B cell (primary cell): ENCODE measurements at places on chromosomes 1 and 21.

- DNase-seq = peak; percentile 20
Measured at GRCh38 chr1:107934578-107934977, 30.4 kb downstream of the VAV3 start.

DNA sequence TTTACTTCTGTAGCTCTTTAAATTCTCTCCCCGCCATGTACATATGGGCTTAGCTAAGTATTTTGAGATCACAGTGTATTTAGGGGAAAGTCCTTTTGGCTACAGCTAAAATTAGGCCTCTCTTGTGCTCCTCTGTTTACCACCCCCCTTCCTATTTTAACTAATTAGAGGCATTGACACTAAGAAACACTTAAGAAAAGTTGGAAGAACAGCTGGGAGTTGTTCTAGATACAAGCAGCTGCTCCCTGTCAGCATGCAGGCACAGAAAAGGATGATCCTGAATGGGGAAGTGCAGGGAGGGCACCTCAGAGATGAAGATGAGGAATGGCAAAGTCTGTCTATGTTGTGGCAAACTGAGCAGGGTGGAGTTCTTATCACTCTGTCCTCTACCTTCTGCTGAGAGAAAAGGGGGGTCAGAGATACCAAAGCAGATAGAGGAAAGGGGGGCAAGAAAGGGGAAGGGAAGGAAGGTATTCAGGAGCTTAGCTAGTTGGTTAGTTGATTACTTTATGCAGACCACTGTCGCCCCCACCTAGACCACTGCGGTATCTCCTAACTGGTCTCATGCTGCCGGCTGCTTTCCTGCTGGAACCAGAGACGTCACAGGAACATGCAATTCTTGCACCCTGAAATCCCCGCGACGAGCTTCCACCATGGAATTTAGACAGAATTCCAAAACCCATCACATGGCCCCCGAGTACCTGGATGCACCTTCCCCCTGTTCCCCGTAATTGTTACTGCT is 82.4 kb upstream of the HOOK1 start:
- DNase-seq = no peak

- peak; percentile 85 for DNase-seq
Measured at GRCh38 chr1:27161594-27161993, 6.7 kb upstream of the SLC9A1 start.

DNA sequence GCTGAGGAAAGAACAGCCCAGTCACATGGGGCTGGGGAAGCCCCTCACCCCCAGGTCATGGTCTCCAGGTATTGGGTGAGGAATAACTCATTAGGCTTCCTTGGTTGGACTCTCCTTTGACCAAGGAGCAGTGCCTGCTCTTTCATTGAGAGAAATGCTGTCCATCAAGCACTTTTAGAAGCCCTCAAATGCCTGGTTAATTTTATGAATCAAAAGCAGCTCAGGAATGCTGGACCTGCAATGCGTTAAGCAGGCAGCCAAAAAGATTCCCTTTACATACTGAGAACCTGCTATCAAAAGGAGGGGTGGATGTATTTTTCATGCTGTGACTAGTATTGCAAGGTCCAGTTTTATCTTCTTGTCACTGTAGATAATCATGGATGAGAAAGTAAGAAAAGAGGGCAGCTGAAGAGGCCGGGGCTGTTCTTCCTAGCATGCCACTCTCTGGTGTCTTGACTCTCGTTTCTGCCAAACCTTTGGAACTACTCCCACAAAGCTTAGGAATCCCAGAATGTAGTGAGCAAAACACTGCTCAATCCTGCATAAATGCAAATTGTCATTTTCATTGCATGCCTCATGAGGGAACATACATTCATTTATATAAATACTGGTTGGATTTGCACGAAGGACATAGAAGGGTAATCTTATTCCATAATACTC is 2.1 kb upstream of the CD58 start:
- DNase-seq = no peak

GRCh38 chr1:229086686-229087085 is 184.2 kb upstream of the RAB4A start:
- DNase-seq = no peak

DNA sequence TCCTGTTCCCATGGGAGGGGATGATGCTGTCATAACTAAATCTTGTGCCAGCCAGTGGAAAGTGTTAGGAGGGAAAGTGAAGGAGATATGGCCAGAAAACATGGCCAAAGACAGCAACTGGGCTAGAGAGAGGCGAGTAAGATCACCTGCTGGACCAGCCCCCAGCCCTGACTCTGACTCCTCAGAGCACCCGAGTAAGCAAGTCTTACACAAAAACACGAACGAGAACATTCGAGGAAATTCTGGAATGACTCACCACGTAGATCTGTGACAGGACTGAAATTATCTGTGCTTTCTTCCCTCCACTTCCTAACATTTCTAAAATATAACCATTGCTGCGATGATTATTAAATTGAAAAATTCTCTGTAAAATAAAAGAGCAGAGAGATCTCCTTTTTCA is 9.2 kb downstream of the ZNF496 start:
- DNase-seq = no peak

- peak; percentile 66 for DNase-seq
Measured at GRCh38 chr1:47438165-47439016, 547 bp downstream of the FOXD2 start.

DNA sequence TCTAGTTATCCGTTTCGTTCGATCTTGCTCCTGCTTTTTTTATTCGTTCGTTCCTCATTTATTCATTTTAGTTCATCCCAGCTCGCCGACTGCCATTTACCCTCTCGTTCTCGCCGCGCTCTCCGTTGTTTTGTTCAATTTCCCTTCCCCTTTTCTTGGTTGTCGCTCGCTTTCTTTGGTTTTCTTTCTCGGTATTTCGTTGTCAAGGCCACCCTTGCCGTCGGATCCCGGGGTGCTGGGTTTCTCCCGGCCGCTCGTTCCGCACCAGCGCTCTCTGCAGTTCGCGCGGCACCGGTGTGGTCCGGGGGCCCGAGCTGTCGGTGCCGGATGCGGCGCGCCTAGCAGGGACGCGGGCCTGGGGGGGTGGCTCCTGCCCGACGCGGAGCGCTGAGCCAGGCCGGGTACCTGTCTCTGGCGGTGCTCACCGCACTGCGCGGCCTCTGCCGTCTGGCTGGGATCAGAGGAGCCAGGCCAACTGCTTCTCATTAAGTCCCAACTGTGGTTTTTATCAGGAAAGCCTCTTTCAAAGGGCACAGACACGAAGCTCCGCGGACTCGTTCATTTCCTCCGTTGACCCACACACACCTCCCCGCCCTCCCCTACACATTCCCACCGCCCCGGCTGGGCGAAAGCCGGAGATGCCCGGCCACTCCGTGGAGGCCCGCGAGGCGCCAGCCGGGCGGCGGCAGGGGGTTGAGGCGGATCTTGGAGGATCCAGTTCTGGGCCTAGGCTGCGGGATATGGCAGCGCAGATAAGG is 1.6 kb downstream of the ALX3 start:
- peak; percentile 78 for DNase-seq

DNA sequence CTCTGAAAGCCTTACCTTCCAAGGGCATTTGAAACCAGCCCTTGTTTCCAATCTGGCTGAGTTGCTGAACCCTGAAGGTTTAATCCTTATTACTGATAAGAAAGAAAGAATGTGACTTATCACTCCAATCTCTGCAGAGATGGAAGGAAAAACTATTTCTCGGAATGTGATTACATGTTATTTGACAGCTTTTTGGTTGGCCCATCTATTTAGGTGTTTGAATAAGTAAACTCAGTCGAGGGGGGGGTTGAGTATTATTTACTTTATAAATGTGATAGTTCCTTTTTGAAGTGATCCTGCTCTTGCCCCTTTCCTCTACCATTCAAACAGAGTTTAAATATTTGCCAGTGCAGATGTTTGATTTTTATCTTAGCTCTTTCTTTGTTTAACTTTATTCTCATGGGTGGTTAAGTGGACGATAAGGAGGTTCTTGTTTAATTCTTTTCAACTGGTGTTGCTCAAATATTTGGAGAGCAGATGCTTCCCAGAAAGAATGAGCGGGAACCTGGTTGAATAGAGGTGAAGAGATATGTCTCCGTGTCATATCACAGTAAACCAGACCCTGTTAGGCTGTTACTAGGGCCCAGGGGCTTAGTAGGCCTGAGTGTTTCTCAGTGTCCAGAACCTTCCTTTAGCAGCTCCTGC is 126.1 kb downstream of the CACHD1 start:
- no peak for DNase-seq

- no peak for DNase-seq
Measured at GRCh38 chr1:91502672-91503184, 2.1 kb downstream of the CDC7 start.

- DNase-seq = no peak
Measured at GRCh38 chr1:209190591-209191261, 392.8 kb upstream of the CAMK1G start.

- no peak for DNase-seq
Measured at GRCh38 chr1:33008051-33008914, 28.4 kb downstream of the AK2 start.

- no peak for DNase-seq
Measured at GRCh38 chr1:39876144-39876543, 7.2 kb downstream of the TRIT1 start.

DNA sequence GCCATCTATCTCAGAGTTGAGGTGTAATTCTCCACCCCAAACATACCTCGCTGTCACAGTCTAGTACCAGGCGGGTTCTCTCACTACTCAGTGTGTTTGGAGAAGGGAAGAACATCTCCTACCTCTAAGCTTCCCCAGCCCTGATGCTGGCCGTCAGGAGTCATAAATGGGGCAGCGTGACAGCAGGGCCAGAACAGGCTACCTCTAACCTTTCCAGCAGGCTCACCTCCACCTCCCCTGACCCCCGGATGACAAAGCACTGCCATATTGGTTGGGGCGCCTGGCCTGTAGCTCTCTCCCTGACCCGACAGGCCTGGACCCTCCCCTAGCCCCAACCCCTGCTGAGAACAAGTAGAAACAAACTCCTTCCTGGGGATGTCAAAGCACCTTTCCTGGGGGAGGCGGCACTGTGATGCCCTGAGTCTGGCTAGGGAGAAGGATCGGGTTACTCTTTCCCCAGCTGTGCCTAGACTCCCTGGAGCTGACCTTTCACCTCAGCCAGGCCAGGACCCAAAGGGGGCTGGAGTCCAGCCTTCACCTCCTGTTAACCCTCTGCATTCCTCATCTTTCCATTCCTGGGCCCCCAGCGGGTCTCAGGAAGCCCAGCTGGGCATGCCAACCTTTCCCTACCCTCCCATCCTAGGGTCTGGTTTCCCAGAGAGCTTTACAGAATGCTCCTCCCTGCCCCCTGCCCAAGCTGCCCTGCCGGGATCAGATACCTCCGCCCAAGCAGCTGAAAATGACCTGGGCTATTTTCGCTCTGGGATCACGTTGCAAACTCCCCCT is 34.2 kb downstream of the AHDC1 start:
- no peak for DNase-seq

GRCh38 chr1:62229932-62230331 is 35.3 kb downstream of the L1TD1 start:
- no peak for DNase-seq

- no peak for DNase-seq
Measured at GRCh38 chr1:58818075-58818474, 34.2 kb upstream of the JUN start.

DNA sequence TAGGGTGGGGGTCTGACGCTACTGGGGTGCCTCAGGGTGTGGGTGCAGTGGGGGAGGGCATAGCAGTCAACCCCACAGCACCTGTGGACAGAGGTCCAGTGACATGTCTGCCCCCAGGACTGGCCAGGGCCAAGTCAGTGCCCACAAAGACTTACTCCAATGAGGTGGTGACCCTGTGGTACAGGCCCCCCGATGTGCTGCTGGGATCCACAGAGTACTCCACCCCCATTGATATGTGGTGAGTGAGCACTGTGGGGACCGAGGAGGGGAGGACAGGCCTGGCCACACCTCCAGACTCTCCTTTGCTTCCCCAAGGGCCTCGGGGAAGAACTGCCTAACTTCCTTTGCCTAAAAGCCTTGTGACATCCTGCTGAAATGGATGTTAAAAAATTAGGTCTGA is 23.5 kb downstream of the CDK18 start:
- no peak for DNase-seq

DNA sequence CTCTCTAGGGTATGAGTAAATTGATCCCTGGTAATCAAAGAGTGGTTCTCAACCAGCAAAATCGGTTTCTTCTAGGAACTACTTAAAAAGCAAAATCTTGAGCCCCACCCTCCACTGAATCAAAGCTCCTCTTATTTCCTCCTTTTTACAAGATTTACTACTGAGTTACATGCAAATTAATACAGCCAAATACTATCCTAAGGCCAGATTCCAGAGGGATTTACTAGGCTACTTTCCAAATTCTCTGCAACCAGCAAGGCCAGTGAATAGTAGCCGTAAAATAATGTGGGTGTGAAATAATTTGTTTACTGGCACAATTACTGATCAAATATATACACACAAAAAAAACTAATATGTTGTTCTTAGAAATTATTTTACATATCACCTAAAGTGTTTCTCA is 1583.8 kb downstream of the NCAM2 start:
- no peak for DNase-seq

DNA sequence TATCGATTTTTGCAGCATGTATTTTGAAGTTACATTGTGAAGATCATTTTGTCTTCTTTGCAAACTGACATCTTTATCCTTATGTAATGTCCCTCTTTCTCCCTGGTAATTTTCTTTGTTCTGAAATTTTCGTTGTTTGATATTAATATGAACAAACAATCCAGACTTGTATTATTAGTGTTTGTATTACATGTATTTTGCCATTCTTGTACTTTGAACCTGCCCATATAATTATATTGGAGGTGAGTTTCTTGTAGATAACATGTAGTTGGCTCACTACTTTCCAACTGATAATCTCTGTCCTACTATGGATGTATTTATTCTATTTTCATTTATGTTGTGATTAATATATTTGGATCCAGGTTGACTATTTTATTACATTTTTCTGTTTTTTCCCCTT is 27.1 kb downstream of the OBSCN start:
- DNase-seq = no peak
